ENCODE measurements at places on chromosomes 1 and 21. TPM values are rescaled to one million over a fixed set of nuclear protein-coding genes. Genes with fewer than 3 reads are reported as not detected.

- no peak for DNase-seq
These were observed 10.8 kb downstream of the LYST start for GRCh38 chr1:235855811-235856429.

The PLEKHN1 gene
- total RNA-seq = 8.2 TPM

GRCh38 chr1:39539252-39539790 lies 37.3 kb downstream of the PABPC4 start:
- DNase-seq = peak; percentile 62

DNA sequence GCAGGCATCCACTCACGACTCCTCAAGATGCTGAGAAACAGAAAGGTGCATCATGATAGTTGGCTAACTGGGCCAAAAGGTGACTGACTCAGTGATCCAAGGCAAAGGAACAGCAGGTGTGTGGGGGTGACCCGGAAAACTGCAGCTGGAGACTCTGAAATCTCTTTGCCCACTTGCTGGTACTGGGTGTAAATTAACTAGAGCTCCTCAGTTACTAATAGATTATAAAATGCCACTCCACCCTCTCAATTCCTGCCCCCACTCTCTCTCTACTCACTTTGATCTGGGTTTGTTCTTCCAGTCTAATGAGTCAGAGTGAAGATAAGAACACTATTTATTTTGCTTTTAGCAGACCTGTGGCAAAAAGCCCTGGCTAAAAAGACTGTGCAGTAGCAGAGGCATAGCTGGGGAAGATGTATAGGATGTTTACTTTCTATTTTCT lies 7.2 kb upstream of the PIGC start:
- DNase-seq = no peak

- no peak for DNase-seq
These were observed 53.6 kb upstream of the SSX2IP start for GRCh38 chr1:84743896-84744295.

GRCh38 chr1:214993419-214993818 lies 89.1 kb upstream of the KCNK2 start:
- DNase-seq = no peak

- no peak for DNase-seq
These were observed 4.0 kb downstream of the GLMP start for GRCh38 chr1:156291226-156292061.

- DNase-seq = no peak
These were observed 56.9 kb downstream of the KIF1B start for GRCh38 chr1:10267319-10267718.

- no peak for DNase-seq
These were observed 73.5 kb downstream of the TMEM200B start for GRCh38 chr1:29050166-29050565.

DNA sequence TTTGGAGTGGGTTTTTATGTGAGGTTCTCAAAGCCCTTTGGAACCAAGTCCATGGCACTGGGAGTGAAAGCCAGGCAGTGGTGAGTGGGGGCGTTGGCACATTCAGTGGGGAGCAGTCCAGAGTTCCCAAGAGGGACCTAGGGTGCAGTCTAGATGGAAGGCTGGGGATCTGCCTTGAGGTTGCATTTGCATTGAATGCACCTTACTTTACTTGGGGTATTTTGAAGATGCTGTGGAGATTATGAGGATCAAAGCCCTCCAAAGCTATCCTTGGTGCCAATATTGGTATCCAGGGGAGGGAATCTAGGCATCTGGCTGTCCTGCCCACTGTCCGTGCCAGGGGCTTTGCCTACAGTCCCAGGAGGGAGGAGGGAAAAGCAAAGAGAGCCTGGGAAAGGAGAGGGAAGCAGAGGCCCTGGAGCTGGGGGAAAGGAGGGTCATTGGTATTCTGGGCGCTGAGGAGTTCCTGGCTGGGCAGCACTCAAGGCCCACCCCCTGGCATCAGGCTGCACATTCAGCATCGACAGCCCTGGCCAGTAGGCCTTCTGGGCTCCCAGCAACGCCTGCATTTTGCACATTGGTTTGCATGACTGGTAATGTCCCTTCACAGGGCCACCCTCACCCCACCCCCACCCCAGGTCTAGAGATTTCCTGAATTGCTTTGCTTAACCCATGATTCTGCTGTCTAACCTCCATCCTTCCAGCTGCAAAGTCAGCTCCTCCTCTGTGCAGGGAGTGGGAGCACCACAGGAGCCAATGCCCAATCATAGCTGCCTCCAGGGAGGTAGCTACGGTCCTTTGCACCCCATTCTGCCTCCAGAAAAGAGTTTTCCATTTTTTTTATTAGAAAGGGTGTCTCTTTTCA lies 843 bp upstream of the BCAN start:
- DNase-seq = no peak

DNA sequence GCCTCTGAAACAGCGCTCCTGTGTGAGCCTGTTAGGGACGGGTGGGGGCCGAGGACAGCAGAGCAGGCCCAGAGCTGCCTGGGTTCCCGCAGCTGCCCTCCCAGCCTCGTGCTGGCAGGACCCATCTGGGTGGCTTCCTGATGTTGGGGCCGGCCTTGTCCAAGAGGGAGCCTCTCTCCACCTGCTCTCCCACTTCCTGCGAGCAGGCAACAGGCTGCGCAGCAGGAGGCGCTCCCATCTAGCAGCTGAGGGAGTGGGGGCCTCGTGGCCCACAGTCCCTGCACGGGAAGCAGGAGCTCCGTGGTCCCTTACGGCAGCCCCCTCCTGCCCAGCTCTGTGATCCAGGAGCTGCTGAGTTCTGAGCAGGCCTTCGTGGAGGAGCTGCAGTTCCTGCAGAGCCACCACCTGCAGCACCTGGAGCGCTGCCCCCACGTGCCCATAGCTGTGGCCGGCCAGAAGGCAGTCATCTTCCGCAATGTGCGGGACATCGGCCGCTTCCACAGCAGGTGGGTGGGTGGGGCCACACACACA lies 68.0 kb downstream of the TRIM11 start:
- no peak for DNase-seq

- no peak for DNase-seq
These were observed 2.0 kb downstream of the EDEM3 start for GRCh38 chr1:184752656-184753055.

The GPR25 gene
- total RNA-seq = not detected

The KDF1 gene
- total RNA-seq = 0.13 TPM

GRCh38 chr1:41629141-41629540 lies 144.7 kb upstream of the EDN2 start:
- no peak for DNase-seq

DNA sequence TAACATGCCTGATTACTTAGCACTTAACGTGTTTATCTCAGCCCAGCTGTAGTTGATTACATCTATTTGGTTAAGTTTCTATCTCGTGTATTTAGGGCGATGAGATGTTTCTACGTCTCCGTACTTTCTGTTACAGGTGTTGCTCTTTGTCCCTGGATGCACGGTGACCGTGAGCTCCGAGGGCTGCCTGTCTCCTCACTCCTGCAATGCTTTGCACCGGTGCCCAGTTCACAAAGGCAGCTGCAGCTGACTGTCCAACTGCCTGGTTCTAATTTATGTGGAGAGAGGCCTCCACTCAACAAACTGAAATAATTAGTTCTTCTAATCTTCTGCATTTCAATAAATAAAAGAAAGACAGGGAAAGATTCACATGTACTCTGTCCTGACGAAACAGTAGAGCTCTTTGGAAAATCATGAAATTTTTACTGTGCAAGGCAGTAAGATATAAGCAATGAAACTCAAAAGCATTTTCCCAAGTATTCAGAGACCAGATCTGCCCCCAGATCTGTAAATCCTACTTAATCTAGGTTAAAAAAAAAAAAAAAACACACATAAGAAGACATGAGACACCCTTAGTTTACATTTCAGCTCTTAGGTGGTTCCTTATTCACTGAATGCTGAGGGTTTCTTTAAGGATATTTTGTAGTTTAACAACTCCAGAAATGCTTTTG lies 108.2 kb downstream of the TGFBR3 start:
- DNase-seq = no peak

DNA sequence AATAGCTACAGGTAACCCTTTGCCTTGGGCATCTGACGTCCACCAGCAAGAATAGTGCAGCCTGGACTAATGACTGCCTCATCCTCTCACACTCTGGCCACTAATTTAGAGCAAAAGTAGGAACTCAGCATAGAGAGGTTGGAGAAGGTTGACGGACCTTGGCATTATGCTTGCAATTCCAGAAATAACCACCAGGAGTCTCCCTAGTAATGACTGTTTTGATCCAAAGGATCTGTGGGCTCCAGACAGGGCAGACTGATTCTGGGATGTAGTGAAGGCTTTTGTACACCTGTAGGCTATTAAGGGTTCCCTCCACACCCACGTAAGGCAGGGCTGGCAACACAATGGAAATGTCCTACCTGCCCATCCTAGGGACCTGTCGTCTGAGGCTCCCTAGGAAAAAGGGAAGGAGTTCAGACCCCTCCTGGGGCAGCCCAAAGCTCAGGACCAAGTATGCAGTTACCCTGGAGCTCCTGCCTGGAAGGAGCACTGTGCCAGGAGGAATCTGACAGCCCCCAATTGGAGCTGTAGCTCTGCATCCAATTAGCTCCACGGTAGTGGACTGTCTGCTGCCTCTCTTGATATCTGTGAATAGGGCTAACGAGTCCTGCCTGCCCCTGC lies 91.0 kb upstream of the TMEM51 start:
- DNase-seq = no peak

- no peak for DNase-seq
These were observed 146.4 kb downstream of the NOS1AP start for GRCh38 chr1:162215902-162216301.

- no peak for DNase-seq
These were observed 106.5 kb downstream of the PRDM16 start for GRCh38 chr1:3175486-3175885.

DNA sequence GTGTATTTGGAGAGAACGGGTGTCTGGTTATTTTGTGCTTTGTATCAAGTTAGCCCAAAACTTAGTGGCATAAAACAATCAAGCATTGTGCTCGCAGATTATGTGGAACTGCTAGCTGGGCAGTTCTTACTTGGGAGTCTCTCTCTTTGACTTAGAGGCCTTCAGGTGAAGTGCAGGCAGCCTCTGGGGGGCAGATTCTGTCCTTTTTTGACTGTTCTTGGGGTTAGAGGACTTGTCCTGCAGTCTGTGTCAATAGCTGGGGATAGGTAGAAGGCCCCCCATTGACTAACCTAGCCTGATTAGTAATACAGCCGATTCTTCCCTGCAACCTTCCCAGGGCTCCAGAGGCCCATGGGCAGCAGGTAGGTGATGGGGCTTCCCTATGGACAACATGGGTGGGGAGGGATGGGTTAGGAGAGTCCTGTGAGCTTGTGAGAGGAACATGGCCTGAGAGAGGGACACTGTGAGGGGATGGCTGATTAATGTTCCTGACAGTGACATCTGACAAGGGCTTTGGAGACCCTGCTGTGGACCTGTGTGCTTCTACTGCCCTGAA lies 37.2 kb upstream of the ACOT11 start:
- DNase-seq = no peak

The FMO4 gene
- 1.2 TPM for total RNA-seq

The SGIP1 gene
- total RNA-seq = 0.08 TPM

- DNase-seq = no peak
These were observed 1.6 kb upstream of the REN start for GRCh38 chr1:204167730-204168129.

- no peak for DNase-seq
These were observed 14.3 kb downstream of the SLC2A1 start for GRCh38 chr1:42944246-42944928.

The ERICH3 gene
- total RNA-seq = 0.05 TPM

The G0S2 gene
- total RNA-seq = 7.6 TPM

The AQP10 gene
- total RNA-seq = not detected

- no peak for DNase-seq
These were observed 560.2 kb upstream of the ZRANB2 start for GRCh38 chr1:71640998-71641397.

DNA sequence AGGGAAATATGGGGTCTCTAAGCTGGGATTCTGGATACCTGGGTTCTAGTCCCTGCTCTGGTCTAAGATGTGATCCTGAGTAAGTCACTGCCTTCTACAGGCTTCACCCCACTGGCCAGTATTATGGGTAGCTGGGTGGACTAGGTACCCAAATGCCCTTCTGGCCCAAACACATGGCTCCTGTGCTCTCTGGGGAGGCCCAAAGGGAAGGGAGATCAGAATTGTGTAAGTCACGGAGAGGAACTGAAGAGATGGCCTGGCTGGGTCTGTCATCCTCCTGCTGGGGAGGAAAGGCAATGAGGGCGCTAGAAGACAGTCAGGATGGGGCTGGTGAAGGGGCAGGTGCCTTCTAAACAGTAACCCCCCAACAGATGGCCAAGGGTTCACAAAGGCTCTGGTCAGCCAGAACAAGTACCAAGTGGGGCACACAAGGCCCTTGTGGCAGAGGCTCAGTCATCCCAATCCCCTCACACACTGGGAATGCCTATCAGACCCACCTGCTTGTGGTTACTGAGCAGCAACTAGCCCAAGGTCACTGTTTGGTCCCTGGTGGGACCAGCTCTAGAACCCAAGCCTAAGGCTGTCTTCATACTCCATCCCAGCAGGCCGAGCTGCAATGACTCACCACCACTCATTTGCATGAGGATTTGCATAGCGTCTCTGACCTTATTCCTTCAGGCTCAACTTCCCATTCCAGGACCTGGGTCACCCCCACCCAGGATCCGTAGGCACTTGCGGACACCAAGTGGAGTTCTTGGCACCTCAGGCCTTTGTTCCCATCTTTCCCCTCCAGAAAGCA lies 9.2 kb downstream of the MEF2D start:
- DNase-seq = no peak

DNA sequence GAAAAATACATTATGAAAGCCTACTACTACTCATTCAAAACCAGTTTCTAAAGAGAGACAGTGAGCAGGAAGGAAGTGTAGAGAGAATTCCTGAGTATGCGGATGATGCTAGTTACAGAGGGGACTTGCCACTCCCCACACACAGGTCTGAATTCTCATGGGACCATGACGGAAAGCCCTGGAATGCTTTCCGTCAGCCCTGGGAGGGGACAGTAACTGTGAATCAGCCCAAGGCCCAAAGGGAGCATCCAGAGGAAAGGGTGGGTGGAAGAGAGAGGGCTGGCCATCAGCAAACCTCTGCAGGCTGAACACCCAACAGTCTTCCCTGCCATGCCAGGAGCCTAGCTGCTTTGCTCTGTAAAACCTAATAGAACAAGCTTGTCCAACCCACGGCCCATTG lies 36.4 kb downstream of the RCSD1 start:
- DNase-seq = no peak
